ENCODE measurements at places on chromosomes 13 and 19.

- DNase-seq: no peak
Measured at GRCh38 chr13:65411521-65411920, 1818.6 kb downstream of the PCDH9 start.

DNA sequence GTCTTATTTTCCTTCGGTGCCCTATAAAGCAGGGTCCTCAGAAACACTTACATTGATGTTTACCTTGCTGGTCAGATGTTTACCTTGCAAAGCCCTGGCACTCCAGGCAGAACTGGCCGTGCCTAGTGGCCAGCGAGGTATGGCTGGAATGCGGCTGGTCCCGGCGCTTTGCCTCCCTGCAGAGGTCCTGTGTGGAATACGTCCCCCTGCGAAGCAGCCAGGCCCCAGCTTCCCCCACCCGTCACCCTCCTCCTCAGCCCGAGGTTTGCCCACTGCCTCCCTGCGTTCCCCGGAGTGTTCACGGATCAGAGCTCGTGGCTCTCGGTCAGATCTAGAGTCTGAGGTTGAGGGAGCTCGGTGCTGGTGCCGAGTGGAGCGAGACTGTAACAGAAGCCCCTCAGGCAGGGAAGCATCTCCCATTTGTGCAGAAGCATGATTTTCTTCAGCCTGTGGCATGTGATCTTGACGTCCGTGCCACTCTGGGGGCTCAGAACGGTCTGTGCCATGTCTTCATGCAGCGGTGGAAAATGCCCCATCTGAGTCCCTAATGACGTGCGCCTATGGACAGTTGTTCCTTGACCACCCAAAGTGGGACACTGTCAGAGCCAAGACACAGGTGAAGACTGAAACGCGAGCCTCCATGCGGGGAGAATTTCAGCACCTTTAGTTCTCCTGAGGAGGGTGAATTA, 54.8 kb upstream of the SOX1 start:
- DNase-seq: no peak

GRCh38 chr19:49809160-49809940, 3.7 kb downstream of the FUZ start:
- no peak for DNase-seq

DNA sequence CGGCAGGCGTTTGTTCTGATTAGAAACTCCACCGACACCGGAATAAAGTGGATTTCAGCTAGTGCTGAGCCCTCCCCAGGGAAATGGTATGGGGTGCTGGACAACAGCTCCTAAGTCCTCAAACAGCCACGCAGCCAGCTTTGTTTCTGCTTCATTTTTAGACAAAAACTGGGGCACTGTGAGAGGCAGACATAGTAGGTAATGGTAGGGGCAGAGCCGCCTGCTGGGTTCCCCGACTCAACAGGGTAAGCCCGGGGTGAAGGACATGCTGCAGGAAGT, 39.7 kb downstream of the CARS2 start:
- no peak for DNase-seq

- DNase-seq: no peak
Measured at GRCh38 chr13:49840675-49841074, 48.2 kb upstream of the KPNA3 start.

DNA sequence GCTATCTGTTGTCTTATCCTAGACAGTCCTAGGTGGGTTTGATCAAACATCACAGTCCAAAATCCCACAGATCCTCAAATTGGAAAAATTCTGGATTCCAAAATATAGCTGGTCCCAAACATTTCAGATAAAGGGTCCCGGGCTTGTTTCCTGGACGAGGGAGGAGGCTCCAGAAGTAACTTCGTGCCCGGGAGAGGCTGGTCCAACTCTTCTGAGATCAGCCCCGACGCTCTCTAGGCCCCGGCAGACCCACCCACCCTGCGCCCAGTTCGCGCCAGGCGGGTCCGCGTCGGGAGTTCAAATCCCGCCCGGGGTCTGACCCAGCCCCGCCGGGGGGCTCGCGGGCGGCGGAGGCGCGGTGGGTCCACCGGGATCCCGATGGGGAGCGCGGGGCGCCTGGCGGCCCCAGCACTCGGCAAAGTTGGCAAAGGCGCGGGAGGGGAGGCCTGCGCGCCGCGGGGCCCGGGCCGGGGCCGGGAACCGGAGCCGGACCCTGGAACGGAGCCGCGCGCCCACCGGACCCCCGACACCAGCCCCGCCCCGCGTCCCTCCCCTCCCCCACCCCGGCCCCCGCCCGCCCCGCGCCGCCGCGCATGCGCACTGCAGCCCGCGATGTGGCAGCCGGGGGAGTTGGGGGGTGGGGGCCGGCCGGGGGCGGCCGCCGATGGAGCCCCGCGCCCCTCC, 513 bp downstream of the MIER2 start:
- DNase-seq: peak; percentile 49

DNA sequence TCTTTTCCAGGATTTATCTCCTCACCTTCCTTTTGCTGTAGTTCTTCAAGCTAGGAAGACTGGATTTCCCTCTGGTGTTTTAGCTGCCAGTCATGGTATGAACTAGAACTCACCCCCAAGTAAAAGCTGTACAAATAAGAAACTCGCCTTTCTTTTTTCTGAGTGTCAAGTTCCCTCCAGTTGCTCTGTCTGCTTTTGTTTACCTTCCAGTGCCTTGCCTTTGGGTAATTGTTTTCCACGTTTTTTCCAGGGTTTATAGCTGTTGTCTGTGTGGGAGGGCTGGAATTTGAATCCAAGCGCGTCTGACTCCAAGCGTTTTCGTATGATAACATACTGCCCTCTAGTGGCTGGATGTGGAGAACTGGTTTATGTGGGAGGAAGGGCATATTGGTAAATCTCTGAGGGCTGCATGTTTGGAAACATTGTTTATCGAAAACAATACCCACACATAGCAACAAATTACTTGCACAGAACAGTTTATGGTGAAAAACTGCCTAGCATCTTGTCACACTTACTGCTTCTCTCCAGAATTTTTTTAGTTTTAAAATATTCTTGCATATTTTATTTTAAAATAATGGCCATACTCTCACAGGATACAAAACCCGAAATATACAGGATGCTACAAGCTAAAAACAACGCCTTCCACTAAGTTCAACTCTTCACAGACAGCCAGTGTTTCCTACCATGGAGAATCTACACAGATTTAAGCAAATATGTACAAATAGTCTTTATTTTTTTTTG, 19.2 kb downstream of the RCN3 start:
- peak; percentile 86 for DNase-seq

- DNase-seq: peak; percentile 88
Measured at GRCh38 chr13:99501184-99501847, at the start of gene TM9SF2. TSS of gene TM9SF2 (plus strand) at chr13:99501472. CDS start at chr13:99501607, 135 bp downstream.

GRCh38 chr13:96540670-96541069, 450.8 kb downstream of the HS6ST3 start:
- no peak for DNase-seq

DNA sequence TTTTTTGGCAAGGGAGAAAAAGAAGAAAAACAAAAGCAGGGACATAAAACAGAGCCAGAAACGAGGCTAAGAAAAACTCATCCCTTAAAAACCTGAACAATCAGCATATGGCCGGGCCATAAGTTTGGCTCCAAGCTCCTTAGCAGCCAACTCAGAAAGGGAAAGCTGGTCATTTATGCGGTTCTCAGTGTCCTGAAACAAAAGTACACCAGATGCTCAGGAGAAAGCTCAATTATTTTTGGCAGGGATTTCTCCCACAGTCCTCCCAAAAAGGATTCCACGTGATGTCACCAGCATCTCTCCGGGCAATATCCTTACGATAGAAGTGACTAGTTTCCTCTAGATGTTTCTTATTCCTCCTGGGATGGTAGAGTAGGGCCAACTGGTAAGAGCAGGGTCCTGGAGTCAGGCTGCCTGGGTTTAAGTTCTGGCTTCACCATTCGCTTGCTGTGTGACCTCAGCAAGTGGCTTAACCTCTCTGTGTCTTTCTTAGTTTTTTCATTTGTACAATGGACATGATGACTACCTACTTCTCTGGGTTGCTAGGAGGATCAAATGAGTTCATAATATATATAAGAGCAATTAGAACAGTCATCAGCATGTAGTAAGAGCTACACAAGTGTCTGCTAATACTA, 34.0 kb downstream of the PIN1 start:
- DNase-seq: no peak

DNA sequence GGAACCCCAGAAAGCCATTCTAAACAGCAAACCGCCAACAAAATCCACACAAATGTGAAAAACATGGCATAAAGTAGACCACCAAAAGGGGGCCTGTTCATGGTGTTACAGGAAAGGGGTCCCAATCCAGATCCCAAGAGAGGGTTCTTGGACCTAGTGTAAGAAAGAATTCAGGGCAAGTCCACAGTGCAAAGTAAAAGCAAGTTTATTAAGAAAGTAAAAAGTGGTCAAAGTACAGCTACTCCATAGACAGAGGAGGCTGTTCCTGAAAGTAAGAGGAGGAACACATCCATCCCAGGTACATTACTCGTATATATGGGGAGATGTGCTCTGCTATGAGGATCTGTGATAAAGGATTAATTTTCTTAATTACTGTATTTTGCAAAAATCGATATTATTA, 67.8 kb upstream of the SLC15A1 start:
- no peak for DNase-seq

GRCh38 chr13:41244556-41244955, 18.8 kb downstream of the MTRF1 start:
- DNase-seq: no peak

- no peak for DNase-seq
Measured at GRCh38 chr19:18396471-18397241, 766 bp downstream of the LRRC25 start.

- no peak for DNase-seq
Measured at GRCh38 chr19:3359919-3360420, 6.4 kb upstream of the NFIC start.

- DNase-seq: no peak
Measured at GRCh38 chr19:41861116-41861768, 1.2 kb downstream of the RPS19 start.
